ENCODE measurements at places on chromosomes 7 and 10. TPM values are rescaled to one million over a fixed set of nuclear protein-coding genes. Genes with fewer than 3 reads are reported as not detected.
A peak's percentile ranks its signal among the peaks of the same experiment; 100 is the strongest.

- DNase-seq: no peak
These were observed 64.6 kb upstream of the COL13A1 start for GRCh38 chr10:69736886-69737641.

The SPDYE16 gene
- total RNA-seq: 0.22 TPM

DNA sequence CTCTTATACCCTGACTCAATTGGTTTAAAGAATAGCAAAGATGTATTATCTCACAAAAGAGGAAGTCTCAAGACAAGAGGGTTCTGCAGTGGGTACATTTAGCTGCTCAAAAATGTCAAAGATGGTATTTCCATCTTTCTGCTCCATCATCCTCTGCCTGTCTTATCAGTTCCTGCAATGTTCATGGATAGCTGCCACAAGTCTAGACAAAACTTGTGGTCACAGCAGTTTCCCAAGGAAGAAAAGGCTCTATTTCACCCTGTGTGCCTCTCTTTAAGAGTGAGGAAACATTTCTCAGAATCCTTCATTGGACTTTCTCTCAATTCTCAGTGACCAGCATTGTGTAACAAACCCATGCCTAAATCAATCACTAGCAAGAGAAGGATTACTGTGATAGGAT, 634.2 kb upstream of the AUTS2 start:
- DNase-seq: no peak

DNA sequence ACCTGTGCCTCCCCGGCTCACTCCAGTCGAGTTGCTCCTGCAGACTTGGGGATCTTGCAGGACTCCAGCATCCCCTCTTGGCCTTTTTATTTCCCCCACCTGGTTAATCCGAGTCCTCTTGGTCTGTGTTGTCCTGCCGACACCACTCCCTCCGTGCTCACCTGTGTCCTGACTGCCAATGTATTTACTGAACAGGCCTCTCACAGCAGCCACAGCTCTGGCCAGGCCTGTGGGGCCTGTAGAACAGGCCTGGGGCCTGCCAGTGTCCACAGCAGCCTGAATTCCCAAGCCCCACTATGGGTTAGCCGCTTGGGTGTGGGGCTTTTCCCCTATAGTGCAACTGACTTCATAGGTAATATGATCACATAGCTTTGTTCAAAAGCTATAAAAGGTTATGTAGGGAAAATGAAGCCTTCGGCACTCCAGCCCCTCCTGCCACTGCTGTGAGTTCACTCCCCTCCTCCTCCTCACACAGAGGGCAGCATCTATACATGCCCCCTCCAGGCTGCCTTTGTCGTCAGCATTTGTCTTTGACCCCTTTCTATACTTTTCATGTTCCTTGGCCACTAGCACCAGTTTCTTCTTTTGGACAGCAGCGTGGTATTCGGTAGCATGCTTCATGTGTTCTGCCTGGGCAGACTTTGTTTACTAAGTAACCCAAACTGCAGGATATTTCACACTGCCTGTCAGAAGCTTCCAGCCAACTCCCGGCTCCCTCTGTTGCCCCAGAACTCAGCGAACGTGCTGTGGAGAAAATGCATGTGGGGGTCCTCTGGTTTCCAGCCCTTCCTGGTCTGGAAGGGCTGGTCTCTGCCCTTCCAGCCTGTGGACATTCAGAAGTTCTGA, 46.1 kb downstream of the ZNF467 start:
- DNase-seq: no peak

GRCh38 chr10:129323879-129324278, 143.2 kb upstream of the MGMT start:
- DNase-seq: no peak

DNA sequence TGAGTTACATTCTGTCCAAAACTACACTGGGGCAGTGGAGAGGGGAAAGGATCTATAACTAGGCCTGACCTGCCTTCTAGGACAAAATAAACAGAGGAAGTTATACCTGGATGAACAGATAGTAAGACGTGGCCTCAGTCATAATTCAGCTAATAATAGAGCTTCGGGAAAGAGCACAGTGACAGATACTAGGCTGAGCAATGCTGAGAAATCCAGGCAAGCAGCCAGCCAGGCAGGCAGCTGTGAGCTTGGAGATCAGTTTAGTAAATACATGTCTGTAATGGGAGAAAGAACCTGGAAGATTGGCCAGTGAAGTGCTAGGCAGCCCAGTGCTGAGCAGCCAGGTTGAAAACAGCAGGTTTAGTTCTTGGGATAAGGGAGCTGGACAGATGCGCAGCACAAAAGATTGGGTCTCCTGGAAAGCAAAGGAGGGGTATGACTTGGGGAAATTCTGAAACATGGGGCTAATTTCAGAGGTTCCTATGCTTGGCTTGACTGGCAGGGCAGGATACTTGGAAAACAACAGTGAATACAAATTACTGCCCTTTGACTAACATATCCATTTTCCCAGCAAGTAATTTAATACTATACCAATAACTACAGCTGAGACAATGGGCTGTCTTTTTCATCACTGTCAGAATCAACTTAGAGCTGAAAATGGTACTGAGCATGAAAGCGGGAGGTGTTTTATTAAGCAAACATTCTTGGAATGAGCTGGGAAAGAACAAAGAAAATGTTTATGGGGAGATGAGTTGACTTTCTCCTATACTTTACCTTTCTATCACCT, 140.8 kb downstream of the DGKB start:
- peak; percentile 78 for DNase-seq

DNA sequence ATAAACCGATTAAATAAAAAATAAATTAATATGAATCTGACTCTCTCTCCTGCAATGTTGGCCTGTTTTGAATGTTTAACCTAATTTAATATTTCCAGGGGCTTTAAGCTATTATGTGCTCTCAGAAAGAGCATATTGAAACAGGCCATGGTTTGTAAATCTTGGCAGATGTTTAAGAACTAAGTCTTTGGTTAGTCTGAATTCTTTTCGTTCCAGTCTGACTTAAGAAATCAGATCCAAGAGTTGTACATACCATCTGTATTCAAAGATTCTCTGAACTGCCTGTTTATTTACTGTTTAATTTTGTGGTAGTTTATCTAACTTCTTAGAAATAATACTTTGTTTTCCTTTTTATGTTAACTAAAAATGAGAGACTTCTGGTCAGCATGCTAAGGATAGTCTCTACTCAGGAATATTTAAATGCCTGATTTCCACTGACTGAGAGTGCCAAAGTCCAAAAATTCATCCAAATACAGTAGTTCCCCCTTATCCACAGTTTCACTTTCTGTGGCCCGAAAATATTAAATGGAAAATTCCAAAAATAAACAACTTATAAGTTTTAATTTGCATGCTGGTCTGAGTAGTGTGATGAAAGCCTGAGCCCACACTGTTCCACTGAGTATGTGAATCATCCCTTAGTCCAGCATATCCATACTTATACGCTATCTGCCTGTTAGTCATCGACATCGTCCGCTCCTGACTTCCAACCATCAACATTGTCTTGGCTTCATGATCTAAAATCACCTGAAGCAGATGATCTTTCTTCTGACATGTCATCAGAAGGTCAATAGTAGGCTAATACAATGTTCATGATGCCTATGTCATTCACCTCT, 238.1 kb upstream of the CSTF2T start:
- no peak for DNase-seq

The AGR2 gene
- total RNA-seq: not detected

DNA sequence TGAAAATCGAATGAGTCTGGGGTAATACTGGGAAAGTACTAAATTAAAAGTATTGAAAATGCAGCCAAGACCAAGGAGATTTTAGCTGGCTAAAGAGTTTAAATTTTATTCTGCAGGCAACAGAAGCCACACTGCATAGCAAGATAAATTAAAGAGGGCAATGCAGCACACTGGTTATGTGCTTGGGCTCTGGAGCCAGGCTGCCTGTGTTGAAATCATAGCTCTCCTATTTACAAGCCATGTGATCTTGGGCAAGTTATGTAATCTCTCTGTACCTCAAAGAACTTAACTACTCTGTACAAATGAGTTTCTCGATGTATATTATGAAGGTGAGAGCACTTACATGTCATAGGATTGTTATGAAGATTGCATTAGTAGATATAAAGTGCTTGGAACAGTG, 9.9 kb downstream of the SLC25A13 start:
- DNase-seq: peak; percentile 37

GRCh38 chr7:127066974-127067373, 185.8 kb downstream of the GRM8 start:
- DNase-seq: no peak

- no peak for DNase-seq
These were observed 32.3 kb downstream of the FAM241B start for GRCh38 chr10:69662173-69662877.

- no peak for DNase-seq
These were observed 158.0 kb downstream of the KCND2 start for GRCh38 chr7:120431016-120431415.

GRCh38 chr10:132705173-132705572, 80.8 kb downstream of the NKX6-2 start:
- peak; percentile 12 for DNase-seq

Data from left ventricle myocardium inferior (tissue), 1 donor.